ENCODE measurements at places on chromosomes 6 and 20.
A peak's percentile ranks its signal among the peaks of the same experiment; 100 is the strongest.

DNA sequence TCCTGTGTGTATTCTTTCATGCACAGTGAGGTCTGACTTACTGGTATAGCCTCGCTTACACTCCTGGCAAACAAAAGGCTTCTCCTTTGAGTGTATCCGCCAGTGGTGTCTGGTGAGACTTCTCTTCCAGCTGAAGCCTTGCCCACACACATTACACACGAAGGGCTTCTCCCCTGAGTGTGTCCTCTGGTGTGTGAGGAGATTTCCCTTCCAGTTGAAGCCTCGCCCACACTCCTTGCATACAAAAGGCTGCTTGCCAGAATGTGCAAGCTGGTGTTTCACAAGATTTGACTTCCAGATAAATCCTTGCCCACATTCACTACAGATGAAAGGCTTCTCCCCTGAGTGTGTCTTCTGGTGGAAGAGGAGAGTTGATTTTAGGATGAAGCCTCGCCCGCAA is 21.5 kb downstream of the ZNF337 start:
- no peak for DNase-seq
- H3K4me3 ChIP-seq, result no peak overlapping the region
- H3K27ac ChIP-seq, result no peak overlapping the region
- H3K27me3 ChIP-seq, result no peaks in the 10 kb centered on the region

DNA sequence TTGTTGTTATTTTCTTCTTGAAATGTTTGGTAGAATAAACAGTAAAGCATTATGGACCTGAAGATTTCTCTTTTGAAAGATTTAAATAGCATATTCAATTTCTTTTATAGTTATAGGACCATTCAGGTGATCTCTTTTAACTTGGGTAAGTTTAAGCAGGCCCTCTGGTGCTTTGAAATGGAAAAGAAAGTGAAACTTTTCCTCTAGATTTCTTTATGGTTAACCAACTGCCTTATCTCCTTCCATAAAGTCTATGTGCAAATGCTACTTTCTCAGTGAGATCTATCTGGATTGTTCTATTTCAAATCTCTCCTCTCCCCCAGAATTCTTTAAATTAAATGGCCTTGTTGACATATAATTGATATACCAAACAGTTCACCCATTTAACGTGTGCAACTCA is 54.0 kb downstream of the PHACTR2 start:
- no peak overlapping the region for H3K4me3 ChIP-seq
- no peaks in the 10 kb centered on the region for H3K36me3 ChIP-seq
- H3K4me1 ChIP-seq, result no peaks in the 10 kb centered on the region
- H3K27ac ChIP-seq, result no peak overlapping the region

GRCh38 chr6:35024551-35025054 is 116.5 kb downstream of the TCP11 start:
- H3K27ac ChIP-seq, result no peak overlapping the region
- peaks cover 29% of the 10 kb centered on the region for H3K4me1 ChIP-seq
- H3K4me3 ChIP-seq, result no peak overlapping the region
- peak; percentile 29 for DNase-seq
- no peaks in the 10 kb centered on the region for H3K27me3 ChIP-seq
- H3K36me3 ChIP-seq, result no peaks in the 10 kb centered on the region

GRCh38 chr20:61833807-61834610 is 231.7 kb downstream of the TAF4 start:
- H3K27ac ChIP-seq, result no peak overlapping the region
- no peaks in the 10 kb centered on the region for H3K36me3 ChIP-seq
- H3K4me1 ChIP-seq, result no peaks in the 10 kb centered on the region
- H3K4me3 ChIP-seq, result no peak overlapping the region

DNA sequence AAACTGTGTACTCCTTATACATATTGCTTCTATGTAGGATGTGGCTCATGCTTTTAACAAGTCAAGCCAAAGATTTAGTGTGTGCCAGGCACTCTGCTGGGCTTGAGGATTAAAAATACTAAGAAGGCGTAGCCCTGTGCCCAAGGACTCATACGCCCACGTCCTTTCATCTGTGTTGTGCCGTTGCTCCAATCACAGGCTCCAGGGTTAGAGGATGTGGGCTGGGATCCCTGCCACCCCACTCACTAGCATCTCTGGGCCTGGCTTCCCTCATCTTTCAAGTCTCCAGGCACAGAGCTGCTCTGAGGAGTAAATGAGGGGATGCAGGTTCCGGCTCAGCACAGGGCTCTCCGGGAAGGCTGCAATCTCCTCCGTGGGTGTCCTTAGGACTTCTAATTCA is 214.2 kb downstream of the SYNDIG1 start:
- no peaks in the 10 kb centered on the region for H3K27me3 ChIP-seq
- H3K36me3 ChIP-seq, result no peaks in the 10 kb centered on the region
- H3K27ac ChIP-seq, result no peak overlapping the region
- no peaks in the 10 kb centered on the region for H3K4me1 ChIP-seq
- no peak for DNase-seq

GRCh38 chr6:36793913-36794712 is 45.1 kb downstream of the CPNE5 start:
- H3K36me3 ChIP-seq, result no peaks in the 10 kb centered on the region
- H3K27ac ChIP-seq, result no peak overlapping the region
- no peak for DNase-seq
- H3K4me3 ChIP-seq, result no peak overlapping the region

DNA sequence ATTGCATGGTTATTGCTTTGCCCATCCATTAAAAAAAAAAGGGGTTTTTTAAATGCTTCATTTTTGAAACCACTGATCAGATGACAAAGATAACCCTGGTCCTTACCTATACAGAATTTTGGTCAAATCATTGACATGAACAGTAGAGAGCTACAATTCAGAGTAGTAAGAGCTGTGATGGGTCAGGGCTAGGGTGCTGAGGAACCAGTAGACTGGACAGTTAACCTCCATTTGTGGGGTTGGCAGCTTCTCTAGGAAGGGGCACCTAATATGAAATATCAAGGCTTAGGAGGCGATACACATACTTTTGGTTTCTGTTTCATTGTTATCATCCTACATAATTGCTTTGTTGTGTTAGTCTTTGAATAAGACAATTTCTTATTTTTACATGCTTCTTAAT is 55.1 kb downstream of the ORC3 start:
- no peak overlapping the region for H3K27ac ChIP-seq
- H3K4me1 ChIP-seq, result no peaks in the 10 kb centered on the region
- DNase-seq, result no peak
- H3K4me3 ChIP-seq, result no peak overlapping the region

DNA sequence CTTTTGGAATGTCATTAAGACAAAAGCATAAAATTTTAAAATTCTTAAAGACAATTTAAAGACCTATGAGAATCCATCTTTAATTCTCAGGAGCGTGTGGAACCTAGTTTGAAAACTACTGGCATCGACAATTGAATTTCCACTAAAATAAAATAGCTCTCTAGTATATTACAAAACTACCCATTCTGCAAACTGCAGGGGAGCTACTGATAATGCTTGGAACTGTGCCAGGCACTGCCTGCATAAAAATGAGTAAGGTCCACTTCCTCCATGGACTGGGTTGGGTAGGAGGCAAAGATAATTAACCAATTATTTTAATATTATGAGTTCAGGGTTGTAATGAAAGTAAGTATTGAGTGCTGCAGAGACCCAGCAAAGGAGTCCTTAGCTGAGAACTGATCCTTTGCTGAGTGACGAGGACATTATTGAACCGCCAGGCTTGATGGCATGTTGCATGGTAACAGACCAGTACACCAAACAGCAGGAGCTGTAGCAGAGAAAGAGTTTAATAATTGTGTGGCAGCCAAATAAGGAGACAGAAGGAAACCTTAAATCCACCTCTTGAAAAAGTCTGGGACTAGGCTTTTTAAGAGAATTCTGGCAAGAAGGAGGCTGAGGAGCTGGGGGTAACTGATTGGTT is 261.3 kb downstream of the ESR1 start:
- no peaks in the 10 kb centered on the region for H3K36me3 ChIP-seq
- peak; percentile 25 for DNase-seq
- no peaks in the 10 kb centered on the region for H3K27me3 ChIP-seq
- no peak overlapping the region for H3K4me3 ChIP-seq
- no peaks in the 10 kb centered on the region for H3K4me1 ChIP-seq
- H3K27ac ChIP-seq, result no peak overlapping the region

- H3K4me1 ChIP-seq, result peaks cover 13% of the 10 kb centered on the region
- no peak overlapping the region for H3K4me3 ChIP-seq
- H3K27ac ChIP-seq, result peak overlapping the region; percentile 34
- no peaks in the 10 kb centered on the region for H3K27me3 ChIP-seq
These were observed 20.4 kb upstream of the MCM3 start for GRCh38 chr6:52304983-52305390.

All from body of pancreas (tissue), 4 donors.